GM12878 (cell line): ENCODE measurements at places on chromosomes 3 and 15. TPM values are rescaled to one million over a fixed set of nuclear protein-coding genes. Genes with fewer than 3 reads are reported as not detected.

DNA sequence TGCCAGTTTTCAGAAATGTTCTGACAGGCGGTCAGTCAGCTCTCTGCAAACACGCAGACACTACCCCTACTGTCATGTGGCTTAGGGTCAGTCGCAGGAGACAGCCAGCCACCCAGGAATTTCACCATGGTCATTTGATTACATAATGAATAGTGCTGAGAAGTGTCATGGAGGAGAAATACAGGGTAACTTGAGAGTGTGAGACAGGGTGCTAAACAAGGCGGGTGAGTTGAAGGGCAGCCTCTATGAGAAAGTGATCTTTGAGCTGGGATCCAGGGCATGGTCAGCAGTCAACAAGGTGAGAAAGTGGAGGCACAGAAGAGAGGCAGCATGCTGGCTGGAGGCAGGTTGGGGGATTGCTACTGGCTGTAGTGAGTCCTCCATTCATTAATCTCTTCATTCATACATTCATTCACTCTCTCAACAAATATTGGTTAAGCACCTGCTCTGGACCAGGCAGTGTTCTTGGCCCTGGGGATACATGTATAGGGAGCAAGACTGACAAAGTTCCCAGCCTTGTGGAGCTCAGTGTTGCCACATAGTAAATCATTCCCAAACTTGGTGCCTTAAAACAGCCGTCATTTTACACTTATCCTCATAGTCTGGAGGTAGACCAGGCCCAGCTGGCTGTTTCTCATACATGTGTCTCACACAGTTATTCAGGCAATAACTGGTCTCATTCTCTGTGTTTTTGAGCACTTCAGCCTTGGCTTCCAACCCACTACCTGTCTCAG, 14.8 kb downstream of the PXYLP1 start:
- DNase-seq = no peak

DNA sequence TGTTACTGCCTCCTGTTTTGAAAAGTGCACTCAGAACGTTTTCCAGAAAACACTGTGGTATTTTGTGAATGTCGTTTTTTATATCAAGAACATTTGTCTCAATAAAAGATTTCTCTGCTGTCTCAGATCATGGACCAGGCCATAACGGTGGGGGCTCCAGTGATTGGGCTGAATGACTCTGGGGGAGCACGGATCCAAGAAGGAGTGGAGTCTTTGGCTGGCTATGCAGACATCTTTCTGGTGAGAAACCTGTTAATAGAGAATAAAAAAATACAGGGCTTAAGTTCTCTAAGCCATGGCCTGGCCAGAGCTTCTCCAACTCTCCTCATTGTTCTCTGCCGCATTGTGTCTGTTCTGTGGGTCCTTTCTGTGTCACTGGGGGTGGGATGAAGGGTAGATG, 11.7 kb downstream of the PCCB start:
- no peak for DNase-seq

DNA sequence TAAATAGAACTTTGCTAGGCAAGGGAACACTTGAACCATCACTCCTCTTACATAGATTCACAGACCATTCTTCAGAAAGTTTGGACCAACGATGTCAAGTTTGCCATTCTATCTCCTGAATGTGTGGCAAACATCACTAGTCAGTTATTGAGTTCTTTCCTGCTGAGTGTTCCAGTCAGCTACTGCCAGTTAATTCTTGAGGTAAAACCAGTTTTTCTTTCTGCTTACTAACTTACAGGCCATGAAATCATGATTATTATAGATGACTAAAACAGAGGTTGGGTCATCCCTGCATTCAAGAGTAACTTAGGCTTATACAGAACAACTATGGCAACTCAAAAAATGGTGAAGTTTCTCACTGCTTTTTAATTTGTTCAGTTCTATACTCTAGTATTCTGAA, 88.2 kb downstream of the AP4E1 start:
- no peak for DNase-seq

- DNase-seq = no peak
Measured at GRCh38 chr15:57777003-57777402, 70.5 kb downstream of the POLR2M start.

- no peak for DNase-seq
Measured at GRCh38 chr15:71219645-71220044, 104.4 kb downstream of the THSD4 start.

DNA sequence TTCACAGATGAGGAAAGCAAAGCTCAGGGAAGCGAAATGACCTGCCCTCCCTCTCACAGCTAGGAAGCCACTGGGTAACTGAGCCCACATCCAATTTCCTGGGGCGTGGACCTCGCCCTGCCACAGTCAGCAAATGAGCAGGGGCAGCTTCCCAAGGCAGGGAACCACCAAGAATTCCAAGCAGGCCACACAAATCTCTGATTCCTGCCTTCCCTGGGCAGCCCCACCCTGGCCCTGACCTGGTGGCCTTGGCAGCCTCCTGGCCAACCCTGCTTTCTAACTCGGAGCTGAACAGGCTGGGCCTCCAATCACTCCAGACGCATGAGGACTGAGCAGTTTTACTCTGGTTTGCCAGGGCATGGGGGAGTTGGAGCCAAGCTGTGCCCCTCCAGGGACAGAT, 203.7 kb upstream of the TLE3 start:
- DNase-seq = no peak

DNA sequence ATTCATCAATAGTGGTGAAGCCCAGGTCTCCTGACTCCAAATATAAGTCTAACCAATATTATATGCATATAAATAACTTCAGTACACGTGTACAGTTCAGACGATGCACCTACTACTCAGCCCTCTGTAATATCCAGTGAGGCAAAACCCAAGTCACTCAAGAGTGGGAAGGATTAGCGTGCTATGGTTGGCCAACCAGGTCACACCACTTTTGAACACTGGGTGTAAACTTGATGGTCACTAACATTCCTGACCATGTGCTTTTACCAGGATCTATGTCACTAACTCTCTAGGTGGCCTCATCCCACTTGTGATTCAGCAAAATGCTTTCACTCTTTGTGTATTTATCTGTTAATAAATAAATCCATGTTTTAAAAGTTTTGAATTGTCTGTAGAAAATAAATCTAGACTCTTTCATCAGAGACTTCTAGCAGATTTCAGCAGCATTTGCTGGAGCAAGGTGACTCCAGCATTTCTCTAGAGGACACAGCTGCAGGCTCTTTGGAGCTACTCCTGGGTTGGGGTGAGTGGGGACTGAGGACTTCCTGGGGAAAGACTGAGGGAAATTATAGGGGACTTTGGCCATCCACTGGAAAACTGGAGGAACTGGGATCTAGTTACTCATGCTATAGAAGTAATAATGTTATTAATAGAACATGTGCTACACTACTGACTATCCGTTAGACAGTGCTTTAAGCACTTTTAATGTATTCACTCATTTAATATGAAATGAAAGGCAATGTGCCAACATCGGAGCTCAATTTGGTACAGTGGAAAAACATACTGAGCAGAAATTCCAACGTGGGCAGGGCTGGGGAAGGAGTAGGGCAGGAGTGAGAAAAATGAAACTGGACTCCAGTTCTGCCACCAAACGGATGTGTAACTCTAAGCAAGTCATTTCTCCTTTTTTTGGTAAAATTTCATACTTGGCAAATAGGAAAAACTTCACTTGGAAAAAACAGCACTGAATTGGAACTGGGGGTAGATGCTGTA, 97.9 kb downstream of the RORA start:
- DNase-seq = no peak

- DNase-seq = no peak
Measured at GRCh38 chr15:49060710-49061495, 14.7 kb upstream of the SECISBP2L start.

DNA sequence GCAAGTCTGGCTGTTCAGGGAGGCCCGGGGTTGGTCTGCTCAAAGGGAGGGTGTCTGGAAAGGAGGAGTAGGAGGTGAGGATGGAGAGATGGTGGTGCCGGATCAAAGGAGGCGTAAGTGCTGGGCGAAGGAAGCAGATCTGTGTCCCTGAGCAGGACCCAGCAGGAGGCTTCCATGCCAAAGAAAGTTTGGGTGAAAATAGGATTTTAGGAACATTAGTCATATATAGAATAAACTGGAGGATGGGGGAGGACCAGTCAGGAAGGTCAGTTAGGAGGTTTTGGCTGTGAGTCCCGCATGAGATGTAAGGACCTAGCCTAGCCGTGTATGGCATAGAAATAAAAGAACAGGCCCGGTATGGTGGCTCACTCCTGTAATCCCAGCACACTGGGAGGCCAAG, 28.6 kb upstream of the VPS8 start:
- DNase-seq = no peak

- DNase-seq = peak; percentile 17
Measured at GRCh38 chr3:58952128-58952917, 97.5 kb downstream of the CFAP20DC start.

DNA sequence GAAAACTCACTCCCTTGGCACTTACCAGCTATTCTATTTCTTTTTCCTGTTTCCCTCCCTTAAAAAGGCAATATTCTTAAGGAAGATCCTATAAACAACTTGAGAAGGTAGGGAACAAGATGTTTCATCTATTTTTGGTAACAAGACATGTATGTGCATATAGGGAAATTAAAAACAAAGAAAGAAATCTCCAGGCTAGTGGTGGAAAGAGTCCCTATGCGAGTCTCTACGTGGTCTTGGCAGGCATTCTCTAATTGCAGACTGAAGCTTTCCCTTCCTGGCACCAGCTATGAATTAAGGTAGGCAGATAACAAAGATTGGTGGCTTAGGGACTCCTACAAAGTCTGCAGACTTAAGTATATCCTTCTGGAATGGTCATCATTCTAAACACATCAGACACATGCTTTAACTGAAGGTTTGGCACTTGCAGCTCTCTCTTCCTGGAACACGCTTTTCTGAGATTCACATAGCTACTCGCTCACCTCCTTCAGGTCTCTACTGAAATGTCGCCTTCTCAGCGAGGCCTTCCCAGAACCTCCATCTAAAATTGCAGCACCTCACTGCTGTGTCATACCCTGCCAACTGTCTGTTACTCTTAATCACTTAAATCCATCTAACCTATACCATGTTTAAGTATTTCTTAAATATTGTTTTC, 336.0 kb downstream of the VGLL3 start:
- DNase-seq = no peak

GRCh38 chr3:112699436-112699978, 58.6 kb upstream of the CCDC80 start:
- no peak for DNase-seq

GRCh38 chr3:15120986-15121385, 22.0 kb upstream of the RBSN start:
- peak; percentile 24 for DNase-seq

DNA sequence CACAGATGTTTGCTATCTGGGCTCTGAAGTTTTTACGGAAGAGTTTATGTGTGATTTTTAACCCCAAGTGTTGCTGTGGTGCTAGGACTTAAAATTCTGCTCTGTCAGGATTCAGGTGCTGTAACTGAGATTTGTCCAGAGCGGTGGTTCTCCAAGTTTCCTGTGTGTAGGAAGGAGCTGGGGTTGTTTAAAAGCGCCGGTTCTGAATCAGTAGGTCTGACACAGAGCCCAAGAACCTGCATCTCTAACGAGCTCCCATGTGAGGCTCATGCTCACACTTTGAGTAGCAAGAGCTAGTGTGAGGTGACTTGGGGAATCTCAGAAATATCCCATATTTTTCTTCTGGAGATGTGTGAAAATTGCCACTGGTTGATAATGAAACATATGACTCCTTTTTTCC, 325.5 kb downstream of the SATB1 start:
- DNase-seq = no peak

DNA sequence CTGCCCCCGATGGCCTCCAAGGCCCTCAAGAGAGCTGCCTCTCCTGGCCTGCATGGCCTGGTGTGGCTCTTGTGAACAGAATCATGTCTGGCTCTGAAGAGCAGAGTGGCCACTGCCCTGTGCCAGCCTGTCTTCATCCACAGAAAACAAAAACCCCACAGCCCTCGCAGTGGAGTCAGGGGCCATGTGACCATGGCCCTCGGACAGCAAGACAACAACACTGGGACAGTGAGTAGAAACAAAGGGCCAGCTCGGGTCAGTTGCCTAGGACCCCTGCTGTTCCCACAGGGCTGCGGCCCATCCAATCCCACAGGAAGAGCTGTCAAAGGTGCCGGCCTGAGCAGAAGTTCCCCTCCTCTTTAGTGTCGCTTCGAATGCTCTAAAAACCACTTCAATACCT, 72.5 kb downstream of the UMPS start:
- no peak for DNase-seq

- no peak for DNase-seq
Measured at GRCh38 chr15:60633426-60633968, 154.6 kb upstream of the ICE2 start.

DNA sequence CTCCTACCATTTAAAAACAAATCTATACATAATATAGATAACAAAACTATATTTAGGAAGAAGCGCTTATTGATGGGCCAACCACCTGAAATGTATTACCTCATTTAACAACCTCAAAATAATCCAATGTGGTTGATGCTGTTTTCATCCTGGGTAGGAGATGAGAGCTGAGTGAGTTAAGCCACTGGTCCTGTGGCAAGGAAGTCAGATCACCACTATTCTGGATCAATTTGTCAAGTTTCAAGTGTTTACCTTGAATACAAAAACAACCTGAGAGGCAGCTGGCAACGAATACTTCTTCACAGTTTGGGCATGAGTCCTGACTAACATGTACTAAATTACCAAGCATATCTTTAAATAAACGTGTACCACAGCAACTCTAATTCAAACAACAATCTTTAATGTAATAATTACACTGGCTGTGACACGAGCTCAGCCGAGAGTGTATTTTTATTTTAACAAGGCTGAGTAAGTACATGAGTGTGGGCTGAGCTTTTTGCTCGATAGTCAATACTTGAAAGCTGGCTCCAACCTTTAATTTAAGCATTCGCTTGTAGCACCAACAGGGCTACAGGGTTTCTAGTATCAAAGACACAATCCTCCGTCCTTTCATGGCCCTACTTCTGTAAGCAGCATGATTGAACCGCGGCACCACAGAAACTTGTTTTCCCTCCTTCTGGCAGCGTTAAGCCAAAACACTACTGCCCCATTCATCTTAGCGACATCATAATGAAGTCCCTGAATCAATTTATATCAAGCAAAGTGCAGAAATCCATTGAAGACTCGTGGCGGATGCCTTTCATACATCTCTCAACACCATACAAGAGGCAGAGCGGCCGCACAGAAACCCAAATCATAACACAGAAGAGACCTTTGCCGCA, 93.8 kb upstream of the ICE2 start:
- no peak for DNase-seq

Gene REC114
- total RNA-seq = not detected in 2 replicates

Gene GNAT1
- total RNA-seq = not detected in 2 replicates

Gene ZNF660
- total RNA-seq = 2.4 and 2.9 TPM in 2 replicates

Gene ADGRG7
- 0.21 TPM in 1 of 2 replicates, not detected in the other for total RNA-seq

Gene SCG3
- total RNA-seq = not detected in 2 replicates

Gene BNC1
- not detected in 2 replicates for total RNA-seq

Gene ATP10A
- 1.1 and 1.5 TPM in 2 replicates for total RNA-seq

Gene ITPKA
- total RNA-seq = 0.64 and 0.67 TPM in 2 replicates

Gene ISLR
- 1.3 and 1.7 TPM in 2 replicates for total RNA-seq

Gene KNG1
- total RNA-seq = 0.21 and 0.24 TPM in 2 replicates

Gene COL8A1
- 0.10 and 0.13 TPM in 2 replicates for total RNA-seq

Gene RTP1
- total RNA-seq = not detected in 2 replicates

Gene CCR8
- 14.4 and 16.9 TPM in 2 replicates for total RNA-seq

Gene TRPM7
- total RNA-seq = 25.0 and 25.8 TPM in 2 replicates

Gene ST8SIA2
- not detected in 2 replicates for total RNA-seq

Gene CLRN1
- not detected in 2 replicates for total RNA-seq
